ENCODE measurements at places on chromosomes 12 and 14.

DNA sequence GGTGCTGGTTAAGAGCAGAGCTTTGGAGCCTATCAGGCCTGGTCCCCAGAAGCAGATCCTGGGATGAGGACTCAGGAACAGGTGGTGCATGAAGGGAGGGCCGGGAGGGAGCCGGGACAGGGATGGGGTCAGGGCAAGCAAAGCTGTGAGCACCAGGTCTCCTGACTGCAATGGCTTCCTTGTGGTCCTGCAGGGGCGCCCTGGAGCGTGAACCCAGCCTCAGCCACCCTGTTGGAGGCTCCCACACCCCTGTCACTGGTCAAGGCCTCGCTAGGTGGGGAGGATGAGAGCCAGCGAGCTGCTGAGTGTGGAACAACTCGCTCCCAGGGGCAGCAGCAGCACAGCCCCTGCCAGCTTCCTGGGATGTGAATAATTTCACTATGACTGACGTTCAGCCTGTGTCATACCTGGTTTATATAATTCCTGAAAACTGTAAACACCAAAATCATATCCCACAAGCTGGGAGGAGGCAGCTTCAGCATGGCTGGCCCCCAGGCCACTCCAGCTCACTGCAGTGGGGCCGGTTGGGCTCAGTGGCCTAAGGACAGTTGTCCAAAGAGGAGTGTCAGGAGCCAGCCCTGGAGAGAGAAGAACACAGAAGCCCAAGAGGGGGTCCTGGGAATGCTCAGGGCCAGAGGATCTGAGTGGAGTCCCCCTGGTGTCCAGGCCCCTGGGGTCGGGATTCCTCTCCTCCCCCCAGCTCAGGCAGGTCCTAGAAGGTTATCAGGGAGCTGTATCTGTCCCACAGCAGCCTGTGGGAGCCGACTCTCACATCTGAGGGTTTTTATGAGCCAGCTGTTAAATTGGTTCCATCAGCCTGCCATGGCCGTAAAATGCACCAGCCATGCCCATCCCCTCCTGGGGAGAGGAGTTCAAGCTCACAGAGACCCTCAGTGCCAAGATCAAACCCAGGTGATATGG, 272.9 kb downstream of the ADGRD1 start:
- DNase-seq, result no peak

DNA sequence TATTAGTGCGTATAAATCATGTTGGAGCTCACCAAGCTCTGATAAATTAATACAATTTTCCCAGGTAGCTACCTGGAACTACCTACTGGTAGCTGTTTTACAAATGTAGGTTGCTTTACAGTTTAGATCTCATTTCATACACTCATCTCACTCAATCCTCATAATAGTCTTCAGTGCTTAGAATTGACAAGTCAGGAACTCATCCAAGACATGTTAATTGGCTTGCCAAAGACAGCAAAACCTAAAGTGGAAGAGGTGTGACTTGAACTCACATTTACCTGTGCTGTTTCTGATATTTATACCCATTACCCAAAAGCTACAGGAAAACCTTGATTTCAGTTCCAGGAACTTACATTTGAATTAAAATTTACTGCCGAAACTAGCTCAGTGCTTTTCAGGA, 296.7 kb downstream of the DIO2 start:
- DNase-seq, result no peak

- no peak for DNase-seq
Measured at GRCh38 chr14:104855532-104856090, 9.5 kb upstream of the CEP170B start.

GRCh38 chr14:60515511-60516289, 6.8 kb downstream of the SIX6 start:
- DNase-seq, result no peak

DNA sequence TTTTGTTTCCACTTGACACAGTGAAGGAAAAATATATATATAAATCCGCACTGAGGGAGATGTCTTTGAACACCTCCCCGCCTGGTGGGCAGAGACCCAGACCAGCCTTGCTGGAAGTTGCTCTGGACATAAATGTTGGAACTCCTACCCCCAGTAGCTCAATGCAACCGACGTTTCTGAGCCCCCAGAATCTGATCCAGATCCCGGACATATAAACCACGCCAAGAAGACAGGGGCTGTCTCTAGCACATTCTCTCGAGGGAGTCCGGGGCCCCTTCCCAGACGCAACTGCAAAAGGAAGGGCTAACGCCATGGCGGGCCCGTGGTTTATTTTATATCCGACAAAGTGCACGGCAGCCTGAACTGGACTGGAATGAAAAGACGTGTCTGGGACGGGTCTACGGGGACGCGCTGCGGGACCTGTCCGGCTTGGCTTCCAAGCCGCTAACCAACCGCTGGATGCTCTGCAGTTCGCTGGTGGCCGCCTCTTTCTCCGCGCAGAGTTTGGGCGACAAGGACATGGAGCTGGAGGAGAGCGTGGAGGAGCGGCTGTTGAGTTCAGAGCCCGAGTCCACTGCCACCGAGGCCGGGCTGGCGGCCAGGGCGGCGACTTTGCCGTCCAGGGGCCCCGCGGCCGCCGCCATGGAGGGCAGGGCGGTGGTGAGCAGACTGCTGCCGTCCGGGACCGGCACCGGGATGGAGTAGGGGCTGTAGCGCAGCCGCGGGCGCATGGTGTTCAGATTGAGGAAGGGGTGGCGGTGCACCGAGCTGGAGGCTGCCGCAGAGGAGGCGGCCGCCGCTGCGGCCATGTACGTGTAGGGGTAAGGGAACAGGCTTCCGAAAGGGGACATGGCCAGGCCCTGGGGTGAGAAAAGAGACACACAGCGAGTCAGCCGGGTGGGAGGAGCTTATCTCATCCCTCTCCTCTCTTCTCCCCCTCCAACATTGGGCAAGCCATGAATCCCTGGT, 12.2 kb downstream of the TBX3 start:
- no peak for DNase-seq

- no peak for DNase-seq
Measured at GRCh38 chr12:45613296-45613695, 116.2 kb upstream of the ARID2 start.

DNA sequence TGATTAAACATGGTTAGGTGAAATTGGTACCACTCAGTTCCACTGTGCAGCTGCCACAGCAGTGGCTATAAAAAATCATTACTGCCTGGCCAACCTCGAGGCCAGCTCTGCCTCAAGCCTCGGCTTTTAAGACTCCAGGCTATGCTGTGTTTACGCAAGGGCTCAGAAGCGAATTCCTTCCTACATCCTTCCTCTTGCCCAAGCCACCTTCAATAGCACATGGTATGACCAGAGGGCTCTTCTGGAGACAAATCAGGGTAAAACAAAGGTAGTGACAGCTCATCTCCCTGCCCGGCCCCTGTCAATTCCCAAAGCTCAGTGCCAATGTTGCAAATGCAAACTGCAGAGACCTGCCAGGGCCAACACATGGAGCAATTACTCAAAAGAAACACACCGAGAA, 31.9 kb downstream of the NUAK1 start:
- no peak for DNase-seq

DNA sequence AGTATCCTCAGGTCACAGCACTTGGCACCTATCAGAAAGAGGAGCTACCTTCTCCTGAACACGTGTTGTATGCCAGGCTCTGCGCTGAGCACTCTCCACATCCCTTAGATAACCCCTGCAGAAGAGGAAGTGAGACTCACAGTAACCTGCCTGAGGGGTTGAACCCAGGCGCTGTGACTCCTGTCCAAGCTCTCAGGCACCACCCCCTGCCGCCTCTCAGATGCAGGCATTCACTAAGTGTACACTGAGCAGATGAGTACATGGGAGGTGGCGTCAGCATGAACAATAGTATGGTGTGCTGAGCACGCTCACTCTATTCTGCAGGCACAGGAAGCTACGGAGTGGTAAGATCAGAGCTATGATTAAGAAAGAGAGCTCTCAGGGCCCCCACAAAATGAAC, 21.0 kb upstream of the RIC8B start:
- no peak for DNase-seq

DNA sequence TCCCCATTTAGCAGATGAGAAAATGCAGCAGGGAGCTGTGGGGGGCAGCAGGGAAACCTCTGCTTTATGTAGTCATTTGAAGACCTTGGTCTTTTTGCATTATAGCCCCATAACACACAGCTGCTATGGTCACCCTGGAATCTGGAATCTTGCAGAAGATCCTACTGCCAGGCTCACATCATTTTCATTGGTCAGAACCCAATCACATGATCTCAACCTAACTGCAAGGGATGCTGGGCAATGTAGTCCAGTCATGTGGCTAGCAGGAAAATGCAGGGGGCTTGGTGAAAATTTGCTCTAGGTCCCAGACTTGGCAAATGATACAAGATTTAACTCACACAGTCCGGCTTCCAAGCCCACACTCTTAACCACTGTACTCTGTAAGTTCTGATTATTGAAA, 1028.7 kb downstream of the AACS start:
- no peak for DNase-seq

DNA sequence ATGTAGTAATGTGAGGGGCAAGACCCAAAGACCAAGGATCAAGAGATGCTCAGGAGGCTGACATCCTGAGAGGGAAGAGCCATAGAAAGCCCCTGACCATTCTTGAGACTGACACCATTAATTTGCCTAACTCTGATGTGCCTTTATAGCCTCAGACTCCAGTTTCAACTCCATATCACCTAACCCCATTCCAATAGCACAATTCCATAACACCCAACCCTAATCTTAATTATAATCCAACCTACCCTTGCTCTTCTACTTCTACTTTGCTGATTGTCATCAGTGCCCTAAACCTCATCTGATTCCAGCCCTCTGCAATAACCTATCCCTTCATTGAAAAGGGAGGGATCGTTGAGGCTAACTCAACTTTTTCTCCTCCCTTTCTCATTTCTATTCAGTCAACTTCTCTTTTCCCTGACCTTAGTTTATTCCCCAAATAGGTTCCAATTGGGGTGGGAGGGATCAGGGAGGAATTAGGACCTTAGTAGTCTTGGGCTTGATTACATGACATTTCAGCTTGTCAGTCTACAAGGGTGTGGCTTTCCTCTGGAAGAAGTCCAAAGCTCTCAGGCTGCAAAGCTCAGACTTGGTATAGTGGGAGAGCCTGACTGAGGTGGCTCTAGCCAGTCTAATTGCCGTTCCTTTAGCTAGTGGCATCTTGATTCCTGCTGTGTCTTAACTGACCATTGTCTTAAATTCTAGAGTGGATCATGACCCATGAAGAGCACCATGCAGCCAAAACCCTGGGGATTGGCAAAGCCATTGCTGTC, 3.1 kb downstream of the PFKM start:
- no peak for DNase-seq

DNA sequence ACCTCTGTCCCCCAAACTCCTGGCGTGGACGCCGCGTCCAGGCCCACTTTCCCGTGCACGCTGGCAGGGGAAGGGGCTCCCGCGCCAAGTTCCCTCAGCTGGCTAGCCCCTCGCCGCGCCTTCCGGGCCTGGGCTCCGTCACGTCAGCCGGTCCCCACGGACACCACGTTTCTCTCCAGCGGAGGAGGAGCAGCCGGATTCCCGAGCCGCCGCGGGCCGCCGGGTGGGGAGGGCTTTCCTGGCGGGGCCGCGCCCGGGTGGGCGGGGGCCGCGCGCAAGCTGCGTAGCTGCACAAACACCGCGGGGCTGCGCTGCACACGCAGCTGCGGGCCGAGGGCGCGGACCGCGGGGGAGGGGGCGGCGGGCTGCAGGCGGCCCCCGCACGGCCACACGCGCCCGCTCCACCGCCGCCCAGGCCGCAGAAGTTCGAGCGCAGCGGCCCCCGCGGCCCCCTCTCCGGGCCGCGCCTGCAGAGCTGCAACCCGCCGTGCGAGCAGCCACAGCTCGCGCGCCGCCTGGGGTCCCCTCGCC, 45.1 kb upstream of the PNMA1 start:
- DNase-seq, result no peak

DNA sequence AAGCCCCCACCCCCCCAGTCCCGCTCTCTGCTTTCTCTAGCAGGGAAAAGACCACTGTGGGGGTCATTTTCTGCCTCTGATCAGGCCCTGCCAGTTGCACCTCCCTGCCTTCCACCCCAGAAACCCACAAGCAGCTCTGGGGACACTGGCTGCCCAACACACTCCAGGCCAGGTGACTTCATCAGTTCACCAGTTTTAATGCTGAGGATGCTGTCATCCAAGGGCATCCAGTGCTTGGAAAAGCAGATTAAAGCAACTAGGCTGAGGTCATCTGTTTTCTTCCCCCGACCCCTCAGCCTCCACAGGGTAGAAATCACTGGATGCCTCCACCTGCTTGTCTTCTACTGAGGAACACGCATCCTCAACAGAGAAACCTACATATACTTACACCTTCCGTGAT, 282.4 kb downstream of the DPF3 start:
- DNase-seq, result no peak

GRCh38 chr12:44876544-44877410, 662 bp upstream of the NELL2 start:
- no peak for DNase-seq

DNA sequence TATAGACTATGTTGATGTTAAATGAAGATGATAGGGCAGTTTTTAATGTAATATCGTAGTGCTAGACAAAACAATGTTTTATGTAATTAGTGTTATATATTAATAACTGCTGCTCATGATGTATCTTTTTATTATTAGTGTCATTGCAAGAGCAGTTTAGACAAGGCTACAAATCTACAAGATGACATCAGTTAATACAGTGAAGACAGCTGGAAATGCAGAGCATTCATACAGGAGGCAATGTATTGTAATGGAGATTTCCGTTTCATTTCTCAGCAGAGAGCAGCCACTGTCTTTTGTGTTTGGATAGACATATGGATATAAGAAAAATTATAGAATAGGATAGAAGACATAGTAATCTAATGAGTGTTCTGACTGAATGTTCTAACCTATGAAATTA, 178.0 kb downstream of the FOXG1 start:
- DNase-seq, result no peak

DNA sequence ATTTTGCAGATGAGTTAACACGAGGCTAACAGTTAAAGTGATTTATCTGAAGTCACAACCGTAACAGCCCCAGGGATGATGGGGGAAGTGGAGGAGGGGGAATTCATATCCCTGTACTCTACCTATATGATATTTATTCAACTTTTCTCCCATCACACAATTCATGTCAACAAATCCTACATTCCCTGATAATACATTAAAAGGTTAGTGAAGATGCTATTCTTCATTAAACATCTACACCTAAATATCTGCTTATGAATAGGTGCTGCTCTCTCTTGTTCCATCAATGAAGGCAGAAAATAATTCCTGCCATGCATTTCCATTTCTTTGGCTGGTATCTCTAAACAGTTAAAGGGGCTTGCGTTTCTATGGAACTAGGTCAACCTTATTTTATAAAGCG, 6.8 kb downstream of the YBX3 start:
- no peak for DNase-seq

- DNase-seq, result no peak
Measured at GRCh38 chr12:49627752-49628360, 4.5 kb downstream of the PRPF40B start.

GRCh38 chr12:26704684-26705460, 128.1 kb downstream of the ITPR2 start:
- no peak for DNase-seq

GRCh38 chr14:30808576-30808975, 65.8 kb upstream of the COCH start:
- no peak for DNase-seq

- no peak for DNase-seq
Measured at GRCh38 chr14:78519863-78520262, 349.7 kb downstream of the NRXN3 start.

GRCh38 chr12:3568695-3569094, 77.7 kb downstream of the PRMT8 start:
- DNase-seq, result no peak

GRCh38 chr12:53222170-53222721, 9.8 kb downstream of the RARG start:
- no peak for DNase-seq

- DNase-seq, result no peak
Measured at GRCh38 chr12:124296295-124296915, 1.5 kb downstream of the RFLNA start.

- no peak for DNase-seq
Measured at GRCh38 chr12:47212701-47213039, 132.9 kb upstream of the AMIGO2 start.

GRCh38 chr14:92637228-92637627, 111.2 kb downstream of the LGMN start:
- DNase-seq, result no peak
